ENCODE measurements at places on chromosomes 13 and 19. TPM values are rescaled to one million over a fixed set of nuclear protein-coding genes. Genes with fewer than 3 reads are reported as not detected.

- peak; percentile 93 for DNase-seq
Measured at GRCh38 chr19:51359294-51359693, 6.9 kb downstream of the ETFB start.

- DNase-seq: no peak
Measured at GRCh38 chr13:101711307-101712025, 259.0 kb downstream of the ITGBL1 start.

GRCh38 chr13:99987154-99988019, 5.8 kb downstream of the ZIC2 start:
- no peak for DNase-seq

DNA sequence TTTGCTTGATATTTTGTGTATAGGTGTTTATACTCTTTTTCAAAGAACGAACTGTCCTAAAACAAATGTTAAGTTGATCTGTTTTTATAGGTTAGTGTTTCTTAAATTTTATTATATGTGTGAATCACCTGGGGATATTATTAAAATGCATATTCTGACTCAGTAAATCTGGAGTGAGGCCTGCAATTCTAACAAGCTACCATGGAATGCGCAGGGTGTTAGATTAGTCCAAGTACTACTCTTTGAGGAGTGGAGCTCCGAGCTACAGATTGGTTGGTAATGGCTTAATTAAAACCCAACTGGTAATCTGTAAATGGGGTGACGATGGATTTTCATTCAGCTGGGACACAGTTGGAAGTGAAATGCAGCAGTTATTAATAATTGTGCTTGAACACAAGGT, 214.1 kb upstream of the UFM1 start:
- DNase-seq: no peak

DNA sequence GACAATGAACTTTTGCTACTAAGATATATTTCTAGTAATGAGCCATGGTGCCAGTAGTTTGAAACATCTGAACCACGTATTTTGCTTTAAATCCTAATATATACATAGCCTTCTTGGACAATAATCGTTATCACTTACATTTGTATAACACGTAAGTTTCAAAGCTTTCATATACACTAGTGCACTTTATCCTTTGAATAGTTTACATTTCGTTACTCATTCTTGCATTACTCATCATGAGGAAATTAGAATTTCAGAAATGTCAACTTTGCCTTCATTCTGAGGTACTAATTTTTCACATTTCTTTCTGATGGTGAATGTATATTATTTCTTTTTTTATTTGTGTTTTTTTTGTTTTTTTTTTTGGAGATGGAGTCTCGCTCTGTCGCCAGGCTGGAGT, 5.8 kb downstream of the KBTBD7 start:
- DNase-seq: peak; percentile 47

GRCh38 chr19:15185188-15185587, 15.6 kb downstream of the NOTCH3 start:
- no peak for DNase-seq

Gene NPHS1
- not detected for total RNA-seq

Gene COLGALT1
- 119 TPM for total RNA-seq

Gene ZNF541
- under 0.01 TPM for total RNA-seq
